Anterior cingulate cortex (tissue), 58 donors: ENCODE measurements at places on chromosomes 6 and 20.

GRCh38 chr20:13910492-13910891, 79.9 kb downstream of the SEL1L2 start:
- no peak for DNase-seq

GRCh38 chr6:81126150-81126549, 626.3 kb downstream of the TENT5A start:
- no peak for DNase-seq

- DNase-seq: no peak
Measured at GRCh38 chr6:40256831-40257230, 322.6 kb upstream of the MOCS1 start.

- DNase-seq: no peak
Measured at GRCh38 chr6:56862415-56863175, 92.3 kb upstream of the BEND6 start.

DNA sequence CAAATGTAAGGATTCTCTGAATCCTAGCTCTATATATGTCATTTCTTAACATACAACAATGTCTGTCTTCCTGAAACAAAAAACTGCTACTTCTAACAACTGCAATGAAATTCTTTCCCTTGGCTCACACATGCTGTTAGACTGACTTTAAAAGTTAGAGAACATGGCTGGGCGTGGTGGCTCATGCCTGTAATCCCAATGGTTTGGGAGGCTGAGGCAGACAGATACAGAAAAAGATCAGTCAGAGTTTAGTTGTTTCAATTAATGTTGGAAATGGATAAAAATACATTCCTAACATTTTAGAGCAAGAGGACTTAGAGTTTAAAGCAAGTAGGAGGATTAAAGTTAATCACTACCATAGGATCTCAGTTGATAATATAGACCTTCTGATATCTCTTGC, 28.7 kb upstream of the KIAA1586 start:
- no peak for DNase-seq

DNA sequence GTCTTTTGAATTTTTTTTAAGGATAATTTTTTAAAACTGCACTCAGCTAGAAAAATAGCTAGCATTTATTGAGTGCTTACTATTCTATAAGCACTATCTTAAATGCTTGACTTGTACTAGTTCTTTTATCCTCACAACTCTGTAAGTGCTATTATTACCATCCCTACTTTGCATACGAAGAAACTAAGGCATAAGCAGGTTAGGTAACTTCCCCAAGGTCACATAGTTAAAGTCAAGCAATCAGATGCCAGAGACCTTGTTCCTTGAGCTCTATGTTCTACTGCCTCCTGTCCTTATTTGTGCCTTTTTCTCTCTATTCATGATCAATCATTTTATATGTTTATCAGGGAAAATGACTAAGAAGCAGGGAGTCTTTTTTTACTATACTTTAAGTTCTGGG, 65.0 kb downstream of the GCLC start:
- no peak for DNase-seq

DNA sequence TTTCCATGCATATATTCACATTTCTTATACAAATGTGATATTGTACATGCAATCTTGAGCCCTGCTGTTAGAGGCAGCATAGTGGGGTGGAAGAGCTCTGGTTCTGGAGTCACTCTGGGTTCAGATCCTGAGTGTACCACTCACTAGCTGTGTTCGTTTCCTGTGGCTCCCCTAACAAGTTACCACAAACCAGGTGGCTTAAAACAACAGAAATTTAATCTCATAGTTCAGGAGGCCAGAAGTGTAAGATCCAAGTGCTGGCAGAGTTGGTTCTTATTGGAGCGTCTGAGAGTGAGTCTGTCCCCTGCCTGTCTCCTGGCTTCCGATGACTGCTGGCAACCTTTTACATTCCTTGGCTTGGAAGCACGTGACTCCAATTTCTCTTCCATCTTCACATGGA, 115.6 kb downstream of the MAP3K7 start:
- DNase-seq: no peak

DNA sequence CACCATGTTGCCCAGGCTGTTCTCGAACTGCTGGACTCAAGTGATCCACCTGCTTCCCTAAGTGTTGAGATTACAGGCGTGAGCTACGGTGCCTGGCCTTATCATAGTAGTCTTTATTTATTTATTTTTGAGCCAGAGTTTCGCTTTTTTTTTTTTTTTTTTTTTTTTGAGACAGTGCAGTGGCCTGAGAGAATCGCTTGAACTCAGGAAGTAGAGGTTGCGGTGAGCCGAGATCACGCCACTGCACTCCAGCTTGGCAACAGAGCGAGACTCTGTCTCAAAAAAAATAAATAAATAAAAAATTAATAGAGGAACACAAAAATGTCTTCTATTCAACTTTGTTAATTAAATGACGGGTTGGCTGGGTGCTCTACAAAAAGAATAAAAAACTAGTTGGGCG, 12.9 kb downstream of the MAPRE1 start:
- DNase-seq: no peak

GRCh38 chr6:33744895-33745546, 1.7 kb downstream of the IP6K3 start:
- DNase-seq: no peak

- DNase-seq: no peak
Measured at GRCh38 chr6:117008618-117009017, 131.6 kb downstream of the RFX6 start.

GRCh38 chr6:170074907-170075306, 216.0 kb downstream of the DLL1 start:
- DNase-seq: no peak

- DNase-seq: no peak
Measured at GRCh38 chr6:157024745-157025144, 247.6 kb downstream of the ARID1B start.

DNA sequence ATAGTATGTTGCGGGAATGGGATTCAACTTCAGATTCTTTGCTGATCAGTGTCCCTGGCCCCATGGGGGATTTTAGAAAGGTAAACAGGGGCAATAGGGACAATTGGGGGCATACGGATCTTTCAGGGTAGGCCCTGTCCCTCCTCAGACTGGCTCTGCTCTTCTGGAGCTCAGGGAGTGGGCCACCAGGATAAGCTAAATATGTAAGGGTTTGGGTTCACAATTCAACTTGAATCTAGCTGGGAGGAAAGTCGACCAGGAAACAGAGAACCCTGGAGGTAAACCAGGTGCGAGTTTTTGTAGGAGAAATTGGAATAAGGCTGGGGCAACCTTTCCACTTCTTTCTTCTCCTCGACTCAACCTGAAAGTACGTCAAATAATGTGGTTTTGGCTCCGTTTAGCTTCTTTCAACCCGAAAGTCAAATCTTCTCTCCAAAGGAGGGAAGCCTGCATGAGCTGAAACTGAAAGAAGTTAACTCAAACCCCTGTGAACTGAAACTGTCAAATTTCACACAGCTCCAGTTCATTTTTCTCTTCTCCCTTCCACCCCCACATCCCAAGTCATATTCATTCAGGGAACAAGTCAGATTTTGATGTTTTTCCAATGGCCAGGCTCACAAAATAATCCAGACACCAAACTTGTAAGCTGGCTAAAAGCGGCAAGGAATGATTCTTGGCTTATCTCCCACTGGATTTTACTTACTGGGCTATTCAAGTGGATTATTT, 278.2 kb downstream of the CLIC5 start:
- no peak for DNase-seq

DNA sequence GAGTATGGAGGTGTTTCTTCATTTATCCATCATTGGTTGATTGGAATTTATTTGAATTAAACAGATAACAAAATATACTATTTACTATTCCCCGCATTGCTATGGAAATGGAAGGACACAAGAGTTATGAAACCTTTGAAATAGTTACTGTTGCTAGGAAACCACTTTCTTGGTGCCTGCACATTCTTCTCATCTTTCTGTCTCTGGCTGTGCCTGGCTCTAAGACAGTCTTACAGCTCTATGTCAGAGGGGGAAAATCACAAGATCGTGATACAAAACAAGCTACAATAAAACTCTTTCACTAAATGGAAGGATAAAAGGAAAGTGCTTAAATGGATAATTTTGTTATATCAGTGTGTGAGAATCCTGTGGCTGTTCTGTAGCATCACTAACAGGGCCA, 453.0 kb downstream of the LMBRD1 start:
- no peak for DNase-seq

DNA sequence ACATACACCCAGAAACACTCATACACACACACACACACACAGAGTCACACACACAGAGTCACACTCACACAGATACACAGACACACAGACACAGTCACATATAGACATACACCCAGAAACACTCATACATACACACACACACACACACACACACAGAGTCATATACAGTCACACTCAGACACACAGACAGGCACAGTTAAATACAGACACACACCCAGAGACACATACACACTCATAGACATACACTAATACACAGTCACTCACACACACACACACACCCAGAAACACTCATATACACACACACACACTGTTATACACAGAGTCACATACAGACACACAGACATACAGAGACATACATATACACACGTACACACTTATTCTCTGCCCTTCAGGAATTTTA, 250.9 kb downstream of the QKI start:
- no peak for DNase-seq

DNA sequence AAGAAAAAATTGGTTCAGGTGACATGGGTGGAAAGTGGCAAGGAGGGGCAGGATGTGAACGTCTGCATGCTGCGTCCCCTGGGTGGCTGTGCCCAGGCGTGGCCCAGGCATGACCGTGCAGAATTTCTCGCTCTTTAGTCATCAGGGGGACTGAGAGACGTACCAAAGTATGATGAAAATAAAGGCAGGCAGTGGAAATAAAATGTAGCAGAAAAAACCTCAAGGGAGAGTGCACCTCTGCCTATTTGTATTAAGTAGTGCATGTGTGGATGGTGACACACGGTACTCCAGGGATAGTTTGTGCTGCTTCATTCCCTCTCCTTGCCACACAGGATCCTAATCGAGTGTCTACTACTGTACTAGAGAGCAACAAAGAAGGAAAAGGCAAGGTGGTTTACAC, 81.1 kb downstream of the ATP9A start:
- DNase-seq: no peak

- DNase-seq: no peak
Measured at GRCh38 chr6:84967389-84967788, 203.0 kb upstream of the TBX18 start.

- DNase-seq: no peak
Measured at GRCh38 chr6:109332748-109333147, 49.5 kb downstream of the CD164 start.

DNA sequence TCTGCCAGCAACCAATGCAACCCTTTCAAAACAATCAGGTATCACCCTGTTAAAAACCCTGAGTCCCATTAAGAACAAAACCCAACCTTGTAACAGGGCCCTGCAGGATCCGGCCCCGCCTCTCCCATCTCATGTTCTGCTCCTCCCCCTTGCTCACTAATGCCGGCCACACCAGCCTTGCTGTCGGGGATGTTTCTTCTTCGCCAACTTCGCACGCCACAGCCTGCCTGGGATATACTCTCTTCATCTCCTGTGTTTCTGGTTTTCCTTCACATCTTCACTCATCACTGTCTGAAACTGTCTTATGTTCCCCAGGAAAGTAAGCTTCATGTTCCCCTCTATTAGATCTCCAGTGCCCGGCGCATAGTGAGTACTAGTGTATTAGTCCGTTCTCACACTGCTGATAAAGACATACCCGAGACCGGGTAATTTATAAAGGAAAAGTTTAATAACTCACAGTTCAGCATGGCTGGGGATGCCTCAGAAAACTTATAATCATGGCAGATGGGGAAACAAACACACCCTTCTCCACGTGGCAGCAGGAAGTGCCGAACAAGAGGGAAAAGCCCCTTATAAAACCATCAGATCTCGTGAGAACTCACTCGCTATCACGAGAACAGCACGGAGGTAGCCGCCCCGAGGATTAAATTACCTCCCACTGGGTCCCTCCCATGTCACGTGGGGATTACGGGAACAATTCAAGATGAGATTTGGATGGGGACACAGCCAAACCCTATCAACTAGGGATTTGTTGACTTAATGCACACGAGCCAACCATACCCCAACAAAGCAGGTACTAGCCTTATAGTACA, 5.1 kb downstream of the TP53RK start:
- DNase-seq: no peak

- DNase-seq: no peak
Measured at GRCh38 chr20:41009946-41010345, 18.7 kb upstream of the TOP1 start.

DNA sequence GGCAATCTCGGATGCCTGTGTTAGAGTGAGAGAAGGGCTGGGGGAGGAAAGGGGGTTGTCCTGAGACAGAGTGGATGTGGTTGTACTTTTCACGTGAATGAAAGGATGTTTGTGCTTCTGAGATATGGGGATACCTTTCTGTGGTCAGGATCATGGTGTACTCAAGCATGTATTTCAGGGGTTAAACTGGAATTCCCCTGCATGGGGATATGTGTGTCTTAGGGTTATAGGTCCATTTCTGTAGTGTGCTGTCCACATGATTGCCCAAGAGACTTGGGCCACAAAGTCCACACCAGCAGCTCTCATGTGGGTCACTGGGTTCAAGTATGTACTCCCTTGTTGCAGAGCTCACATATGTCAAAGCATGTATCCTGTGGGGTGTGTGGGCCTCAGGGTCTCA, 10.5 kb downstream of the SYNGAP1 start:
- DNase-seq: no peak

- DNase-seq: no peak
Measured at GRCh38 chr20:8568075-8568474, 436.0 kb downstream of the PLCB1 start.

DNA sequence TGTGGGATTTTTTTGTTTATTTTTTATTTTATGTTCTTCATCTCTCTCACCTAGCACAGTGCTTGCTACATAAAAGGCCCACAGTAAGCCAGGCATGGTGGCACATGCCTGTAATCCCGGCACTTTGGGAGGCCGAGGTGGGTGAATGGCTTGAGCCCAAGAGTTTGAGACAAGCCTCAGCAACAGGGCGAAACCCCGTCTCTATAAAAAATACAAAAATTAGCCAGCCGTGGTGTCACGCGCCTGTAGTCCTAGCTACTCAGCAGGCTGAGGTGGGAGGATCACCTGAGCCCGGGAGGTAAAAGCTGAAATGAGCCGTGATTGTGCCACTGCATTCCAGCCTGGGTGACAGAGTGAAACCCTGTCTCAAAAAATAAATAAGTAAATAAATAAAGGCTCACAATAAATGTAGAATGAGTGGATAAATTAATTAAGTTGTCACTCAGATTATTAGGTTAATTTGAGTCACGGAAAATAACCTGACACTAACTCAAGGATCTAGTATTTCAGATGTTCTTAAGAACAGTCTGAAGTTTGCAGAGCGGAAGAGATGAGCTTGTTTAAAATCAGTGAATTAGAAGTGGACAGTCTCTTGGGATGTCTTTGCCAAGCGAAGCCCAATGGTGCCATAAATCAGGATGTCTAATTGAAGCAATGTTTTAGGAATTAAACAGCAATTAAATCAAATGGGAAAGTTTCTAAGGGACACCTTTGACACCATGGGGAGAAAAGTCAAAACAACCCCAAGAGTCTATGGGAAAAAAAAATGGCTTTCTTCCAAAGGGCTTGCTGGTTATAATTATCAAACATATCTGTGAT, 214.4 kb downstream of the ZNF217 start:
- no peak for DNase-seq

GRCh38 chr6:131082335-131082734, 19.3 kb upstream of the EPB41L2 start:
- no peak for DNase-seq
